Activated T-cell treated with anti-CD3 and anti-CD28 coated beads, Interleukin-2, amount 50 U/mL, for 48 hours (primary cell): ENCODE measurements at places on chromosomes 4 and X.
A peak's percentile ranks its signal among the peaks of the same experiment; 100 is the strongest.

DNA sequence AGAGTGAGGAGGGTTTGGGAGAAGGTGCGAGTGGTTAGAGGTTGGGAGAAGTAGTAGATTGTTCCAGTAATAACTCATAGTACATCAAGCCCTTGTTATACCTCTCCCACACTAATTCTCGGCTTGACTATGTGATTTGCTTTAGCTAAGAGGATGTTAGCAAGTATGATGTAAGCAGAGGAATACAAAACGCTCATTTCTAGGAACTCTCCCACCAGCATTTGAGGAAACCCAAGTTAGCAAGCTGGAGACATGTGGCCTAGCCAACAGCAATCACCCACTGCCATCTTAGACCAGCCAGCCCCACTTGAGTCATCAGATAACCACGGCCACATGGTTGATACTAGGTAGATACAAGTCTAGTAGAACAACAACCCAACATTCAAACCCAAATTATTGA lies 14.2 kb downstream of the FTHL17 start:
- DNase-seq = peak; percentile 20

DNA sequence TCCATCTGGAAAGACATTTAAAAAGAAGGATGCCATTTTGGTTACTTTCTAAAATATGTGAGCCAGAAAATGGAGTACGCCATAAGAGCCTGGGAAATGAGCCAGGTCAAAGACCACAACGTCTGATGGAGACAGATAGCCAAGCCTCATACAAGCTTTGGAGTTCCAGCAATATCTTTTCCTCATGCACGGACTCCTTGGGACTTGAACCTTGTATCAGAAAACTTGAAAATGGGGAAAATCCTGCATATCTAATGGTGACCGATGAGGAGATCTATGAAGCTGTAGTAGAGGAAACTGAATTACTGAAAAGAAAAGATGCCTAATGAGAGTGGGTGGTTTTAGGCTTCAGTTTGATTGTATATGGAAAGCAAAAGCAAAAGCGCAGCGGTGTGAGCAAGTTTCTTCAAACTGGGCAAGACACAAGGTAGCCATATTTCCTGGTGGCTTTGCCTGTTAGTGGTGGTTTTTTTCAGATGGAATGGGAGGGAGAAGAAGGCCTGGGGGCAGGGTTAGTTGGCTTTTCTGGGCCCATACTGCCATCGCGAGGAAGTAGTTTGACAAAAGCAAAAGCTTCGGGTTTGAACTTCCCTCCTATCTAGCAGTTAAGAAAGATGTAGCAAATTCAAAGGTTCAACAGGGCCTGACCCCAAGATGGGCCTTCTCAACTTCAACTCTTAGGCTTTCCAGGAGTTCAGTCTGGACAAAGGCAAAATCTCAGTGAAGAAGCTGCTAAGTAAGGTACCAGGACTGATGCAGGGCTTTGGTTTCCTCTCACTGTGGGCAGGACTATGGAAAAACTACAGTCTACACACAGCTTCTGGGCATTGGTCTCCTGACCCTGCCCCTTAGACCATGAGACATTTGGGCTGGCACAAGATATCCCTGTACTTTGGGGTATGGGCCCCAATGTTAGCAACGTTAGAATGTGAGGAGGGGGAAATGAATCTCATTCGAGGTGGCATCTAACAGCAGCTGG lies 210.0 kb upstream of the STK26 start:
- DNase-seq = peak; percentile 86

GRCh38 chr4:97589481-97590196 lies 553.6 kb downstream of the STPG2 start:
- DNase-seq = no peak

DNA sequence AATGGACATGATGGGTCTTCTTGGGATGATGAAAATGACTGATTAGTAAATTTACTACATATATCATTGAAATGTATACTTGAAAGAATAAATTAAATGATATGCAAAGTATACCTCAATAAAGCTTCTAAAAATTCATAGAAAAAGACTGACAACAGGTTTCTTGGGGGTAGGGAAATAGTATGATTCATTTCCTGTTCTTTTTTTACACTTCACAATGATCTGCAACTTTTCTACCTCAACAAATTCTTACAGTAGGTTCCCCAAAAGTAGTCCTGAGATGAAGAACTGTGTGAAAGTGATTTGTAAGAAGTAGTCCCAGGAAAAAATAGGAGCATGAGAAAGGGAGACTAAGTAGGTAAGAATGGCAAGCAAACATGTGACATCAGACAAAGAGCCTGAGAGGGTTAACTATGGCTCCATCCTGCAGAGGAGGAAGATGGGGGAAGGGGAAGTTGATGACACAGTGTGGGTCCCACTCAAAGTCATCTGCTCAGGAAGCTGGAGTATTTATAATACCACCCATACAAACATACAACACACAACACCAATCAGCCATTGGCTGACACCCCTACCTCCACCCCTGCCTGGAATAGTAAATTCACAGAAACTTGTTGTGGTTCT lies 73.9 kb downstream of the ARHGAP6 start:
- DNase-seq = no peak

GRCh38 chrX:131987252-131987651 lies 35.9 kb upstream of the STK26 start:
- no peak for DNase-seq

GRCh38 chr4:54423066-54423465 lies 194.0 kb downstream of the PDGFRA start:
- DNase-seq = no peak

DNA sequence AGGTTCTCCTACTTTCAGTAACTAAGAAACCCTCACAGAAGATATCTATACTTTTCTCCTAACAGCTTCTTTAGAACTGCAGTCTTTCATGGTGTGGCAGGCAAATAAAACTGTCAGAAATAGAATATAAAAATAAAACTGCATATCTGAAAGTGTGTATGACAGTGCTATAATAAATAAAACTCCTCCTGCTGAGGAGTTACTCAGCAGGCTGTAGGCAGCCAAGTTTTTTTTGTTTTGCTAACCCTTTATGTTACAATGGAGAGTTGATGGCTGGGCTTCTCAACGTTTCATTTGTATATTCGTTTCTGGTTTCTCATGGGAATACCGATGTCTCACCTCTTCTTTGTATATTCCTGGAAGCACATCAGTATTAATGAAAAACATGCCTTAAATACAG lies 18.2 kb upstream of the UGT2B10 start:
- no peak for DNase-seq

DNA sequence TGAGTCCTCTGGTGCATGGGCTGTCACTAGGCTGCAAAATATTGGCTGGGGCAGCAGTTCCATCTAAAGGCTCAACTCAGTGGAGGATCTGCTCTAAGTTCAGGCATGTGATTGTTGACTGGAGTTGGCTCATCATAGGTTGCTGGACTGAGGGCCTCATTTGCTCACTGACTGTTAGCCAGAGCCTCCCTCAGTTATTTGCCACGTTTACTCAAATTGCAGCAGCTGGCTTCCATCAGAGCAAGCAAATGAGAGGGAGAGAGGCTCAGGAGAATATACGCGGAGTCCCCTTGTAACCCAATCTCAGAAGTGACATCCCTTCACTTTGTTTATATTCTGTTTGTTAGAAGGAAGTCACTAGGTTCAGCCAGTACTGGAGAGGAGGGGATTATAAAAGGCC lies 54.1 kb downstream of the BMP3 start:
- no peak for DNase-seq

DNA sequence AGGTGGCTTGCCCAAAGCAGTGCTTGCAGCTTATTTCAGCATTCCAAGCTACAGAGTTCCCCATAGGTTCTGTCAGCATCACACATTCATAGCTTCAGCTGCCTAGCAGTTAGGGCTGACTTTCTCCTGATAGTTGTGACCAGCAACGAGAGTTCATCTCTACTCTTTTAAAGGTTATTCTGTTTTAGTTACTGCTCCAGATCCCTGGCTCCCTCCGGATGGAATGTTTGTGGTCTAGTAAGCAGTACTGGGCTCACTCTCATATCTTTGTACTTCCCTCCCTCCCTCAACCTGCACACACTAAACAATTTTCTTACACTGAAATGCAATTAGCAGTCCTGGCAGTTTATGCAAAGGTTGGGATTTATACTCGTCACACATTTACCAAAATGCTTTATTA lies 43.9 kb downstream of the PTTG2 start:
- no peak for DNase-seq

DNA sequence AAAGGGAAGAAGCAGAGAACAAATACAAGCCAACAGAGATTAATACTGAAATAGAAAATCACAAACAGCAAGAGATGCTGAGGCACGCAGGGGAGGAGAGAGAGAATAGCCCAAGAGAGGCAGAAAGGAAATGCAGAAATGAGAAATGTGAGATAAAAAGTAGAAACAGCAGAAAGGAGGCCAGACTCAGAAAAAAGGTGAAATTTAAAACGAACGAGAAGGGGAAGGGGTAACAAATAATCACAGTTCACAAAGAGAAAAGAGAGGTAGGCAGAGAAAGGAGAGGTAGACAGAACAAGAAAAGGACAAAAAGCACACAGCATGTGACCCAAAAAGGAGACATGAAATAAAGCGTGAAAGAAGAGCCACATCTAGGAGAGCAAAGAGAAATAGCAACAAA lies 264.4 kb downstream of the CHIC1 start:
- DNase-seq = no peak

GRCh38 chr4:38184404-38184803 lies 224.2 kb downstream of the PTTG2 start:
- DNase-seq = no peak

DNA sequence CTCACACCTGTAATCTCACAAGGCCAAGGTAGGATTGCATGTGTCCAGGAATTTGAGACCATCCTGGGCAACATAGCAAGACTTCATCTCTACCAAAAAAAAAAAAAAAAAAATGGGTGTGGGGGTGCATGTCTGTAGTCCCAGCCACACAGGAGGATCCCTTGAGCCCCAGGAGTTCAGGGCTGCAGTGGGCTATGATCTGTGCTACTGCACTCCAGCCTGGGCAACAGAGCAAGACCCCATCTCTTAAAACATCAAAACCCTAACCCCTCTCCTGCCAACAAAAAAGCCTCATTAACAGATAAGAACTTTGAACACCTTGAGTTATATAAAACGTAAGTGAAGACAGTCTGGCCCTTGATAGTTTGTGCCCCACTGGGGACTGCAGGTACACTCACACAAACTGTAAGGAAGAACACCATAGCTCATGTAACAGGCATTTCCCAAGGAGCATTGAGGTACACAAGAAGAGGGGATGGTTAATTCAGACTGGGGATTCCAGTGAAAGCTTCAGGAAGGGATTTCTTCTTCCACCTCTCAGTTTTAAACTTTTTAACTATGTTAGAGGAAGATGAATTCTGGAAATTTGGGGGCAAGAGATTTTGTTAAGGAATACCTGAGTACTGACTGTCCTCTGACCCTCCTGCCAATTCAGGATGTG lies 34.7 kb downstream of the RBPJ start:
- no peak for DNase-seq

GRCh38 chr4:56066493-56066892 lies 117.7 kb downstream of the CEP135 start:
- no peak for DNase-seq

GRCh38 chr4:17654701-17655100 lies 40.3 kb downstream of the MED28 start:
- no peak for DNase-seq

GRCh38 chrX:121151293-121151692 lies 103.9 kb downstream of the GLUD2 start:
- DNase-seq = no peak

DNA sequence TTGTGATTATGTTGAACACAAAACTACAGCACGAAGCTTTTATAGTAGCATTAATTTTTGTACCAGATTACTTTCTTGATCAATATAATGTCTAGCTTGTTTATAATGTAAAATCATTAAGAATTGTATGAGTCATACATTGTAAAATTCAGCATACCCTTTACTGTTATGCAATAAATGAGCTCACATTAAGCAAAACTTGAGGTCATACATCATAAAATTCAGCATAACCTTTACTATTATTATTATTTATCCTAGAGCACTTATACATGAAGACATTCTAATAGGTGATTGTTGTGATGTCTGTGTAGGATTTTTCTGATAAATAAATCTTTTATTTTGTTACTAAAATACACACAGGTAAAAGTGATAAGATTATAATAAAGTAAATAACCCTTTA lies 49.4 kb downstream of the DTHD1 start:
- DNase-seq = no peak

DNA sequence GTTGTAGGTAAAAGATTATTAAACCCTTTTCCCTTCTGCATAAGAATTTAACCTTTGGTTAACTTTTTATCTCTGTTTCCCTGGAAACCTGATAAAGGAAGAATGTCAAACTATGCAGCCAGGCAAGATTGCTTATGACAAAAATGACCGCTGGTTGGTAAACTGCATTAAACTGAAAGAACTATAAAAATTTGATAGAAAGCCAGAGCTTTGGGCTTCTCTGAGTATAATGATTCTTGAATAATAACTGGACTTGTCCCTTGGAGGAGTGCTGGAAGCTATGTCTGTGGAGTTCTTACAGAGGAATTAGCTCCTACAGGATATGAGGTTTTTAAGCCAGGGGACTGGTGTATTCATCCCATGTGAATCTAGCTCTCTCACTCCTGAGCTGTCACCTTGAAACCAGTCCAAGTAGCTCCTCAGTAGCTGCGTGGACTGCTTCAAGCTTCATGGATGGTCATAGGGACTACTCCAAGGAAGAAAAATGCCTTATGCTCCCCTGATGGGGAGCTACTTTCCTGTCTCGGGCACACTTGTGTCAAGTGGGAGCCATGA lies 52.0 kb downstream of the RASL11B start:
- DNase-seq = no peak

- DNase-seq = no peak
These were observed at the start of gene TLR1 for GRCh38 chr4:38804654-38805295. Gene TLR1, minus strand, starts transcription at chr4:38804791. Its CDS starts 5,960 bp downstream, at chr4:38798831.

DNA sequence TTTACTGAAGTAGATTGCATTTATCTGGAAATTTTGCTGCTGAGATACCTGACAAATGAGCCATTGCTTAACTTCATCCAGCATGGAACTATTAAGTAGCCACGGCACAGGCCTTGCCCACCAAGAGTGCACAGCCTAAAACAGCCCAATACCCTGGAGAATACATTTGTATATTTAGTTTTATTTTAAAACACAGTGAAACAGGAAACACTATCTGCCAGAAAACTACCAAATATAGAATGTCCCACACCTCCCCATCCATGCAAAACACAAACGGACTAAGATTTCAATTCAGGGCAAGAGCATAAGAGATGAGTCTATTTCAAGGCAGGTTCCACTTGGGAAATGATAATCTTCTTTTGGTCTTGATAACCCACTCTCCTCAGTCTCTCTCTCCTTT lies 57.1 kb downstream of the MAML3 start:
- no peak for DNase-seq

- DNase-seq = no peak
These were observed 30.3 kb upstream of the IL13RA2 start for GRCh38 chrX:115047715-115048114.

DNA sequence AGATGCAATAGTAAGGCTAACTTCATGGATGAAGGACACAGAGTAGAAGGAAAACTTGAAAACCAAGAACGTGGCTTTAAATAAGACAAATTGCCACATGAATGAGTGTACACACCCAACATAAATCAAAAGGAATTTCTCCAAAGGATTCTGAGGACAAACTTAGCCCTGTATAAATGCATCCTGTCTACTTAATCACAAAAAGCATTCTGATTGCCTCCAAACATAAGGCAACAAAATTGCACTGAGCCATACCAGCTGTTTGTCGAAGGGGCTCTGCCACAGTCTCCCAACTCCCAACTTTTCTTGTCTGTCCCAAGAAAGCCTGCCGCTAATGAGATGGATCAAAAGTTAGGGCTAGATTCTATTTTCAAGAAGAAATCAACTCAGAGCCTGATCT lies 194.3 kb downstream of the SOWAHB start:
- no peak for DNase-seq

GRCh38 chr4:16196482-16197393 lies 29.5 kb downstream of the TAPT1 start:
- no peak for DNase-seq

- DNase-seq = no peak
These were observed 3.4 kb downstream of the SAT1 start for GRCh38 chrX:23786268-23786815.

- no peak for DNase-seq
These were observed 42.2 kb downstream of the SMIM10L2A start for GRCh38 chrX:135463937-135464336.
